ENCODE measurements at places on chromosomes 2 and 18.

GRCh38 chr2:102783506-102784183 lies 21.8 kb downstream of the TMEM182 start:
- no peak for DNase-seq

DNA sequence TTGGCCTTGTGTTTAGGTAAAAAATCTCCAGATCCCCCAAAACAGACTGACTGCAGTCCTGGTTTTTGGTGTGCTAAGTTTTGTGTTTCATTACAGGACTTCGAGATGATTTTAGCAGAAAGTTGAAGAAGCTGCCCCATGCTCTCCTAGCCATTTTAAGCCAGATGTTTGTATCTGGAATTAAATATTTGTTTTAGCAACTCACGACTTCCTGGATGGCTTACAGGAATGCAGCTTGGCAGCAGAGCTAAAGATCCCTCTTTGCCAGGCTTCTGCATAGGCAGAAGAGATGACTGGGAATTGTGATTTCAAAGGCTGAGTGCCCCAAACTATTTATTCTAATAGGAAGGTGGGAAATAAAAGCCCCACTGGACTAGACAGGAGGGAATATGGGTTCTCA lies 31.1 kb downstream of the ONECUT2 start:
- DNase-seq = no peak

- DNase-seq = peak; percentile 30
Measured at GRCh38 chr2:236616031-236616430, 46.4 kb downstream of the ACKR3 start.

DNA sequence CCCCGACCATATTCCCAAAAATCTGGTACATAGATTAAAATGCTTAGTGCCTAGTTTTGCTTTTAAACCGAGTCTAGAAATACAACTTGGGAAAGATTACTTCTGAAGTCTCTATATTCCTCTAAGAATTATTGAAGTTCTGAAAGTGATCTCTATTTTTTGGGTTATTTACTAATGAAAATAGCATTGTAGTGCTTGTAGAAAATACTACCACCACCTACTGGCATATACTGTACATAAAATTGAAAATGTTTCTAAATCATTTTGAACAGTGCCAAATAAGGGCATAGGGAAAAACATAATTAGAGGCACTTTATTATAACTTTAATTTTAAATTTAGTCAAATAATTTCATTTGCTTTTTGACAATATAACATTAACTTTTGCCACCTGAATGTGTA lies 1399.6 kb upstream of the ZEB2 start:
- DNase-seq = no peak

DNA sequence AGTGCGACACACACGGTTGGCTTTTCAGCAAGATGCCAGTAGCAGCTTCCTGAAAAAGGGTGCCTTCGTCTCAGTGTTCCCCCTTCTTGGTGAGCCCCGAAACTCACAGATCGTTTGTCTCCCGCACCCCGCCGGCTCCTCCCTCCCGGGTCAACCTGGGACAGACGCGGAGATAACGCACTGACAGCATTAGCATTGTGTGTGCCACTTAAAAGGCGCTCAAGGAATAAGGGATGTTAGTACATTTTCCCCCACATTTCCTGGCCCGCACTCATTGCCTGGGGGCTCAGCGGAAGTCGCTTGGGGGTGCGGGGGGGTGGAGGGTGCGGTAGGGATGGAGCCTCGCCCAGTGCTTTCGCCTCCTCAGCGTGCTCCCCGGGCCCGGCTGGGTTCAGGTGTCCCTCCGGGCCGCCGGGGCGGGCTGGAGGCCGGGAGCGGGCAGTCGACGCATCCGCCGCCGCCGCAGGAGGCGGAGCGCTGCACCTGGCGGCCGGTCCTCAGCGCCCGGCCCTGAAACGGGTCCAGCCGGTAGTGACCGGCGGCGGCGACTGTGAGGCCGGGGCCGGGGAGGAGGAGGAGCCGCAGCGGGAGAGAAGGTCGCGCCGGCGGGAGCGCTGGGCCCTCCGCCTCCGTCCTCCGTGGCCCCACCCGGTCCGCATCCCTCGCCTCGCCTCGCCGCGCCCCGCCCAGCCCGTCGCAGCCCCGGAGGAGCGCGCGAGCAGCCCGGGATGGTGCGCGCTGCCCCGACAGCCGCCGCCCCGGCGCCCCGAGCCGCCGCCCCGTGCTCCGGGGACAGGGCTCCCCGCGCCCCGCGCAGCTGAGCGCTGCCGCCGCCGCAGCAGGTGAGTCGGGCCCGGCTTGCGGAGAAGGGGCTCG lies at the start of gene MFSD6:
Gene MFSD6, plus strand, starts transcription at position 694 of the 876 bp plus-strand sequence. CDS start 27,675 bp downstream, outside the sequence.
- peak; percentile 51 for DNase-seq

- DNase-seq = peak; percentile 1
Measured at GRCh38 chr2:233486357-233486756, 80.2 kb downstream of the USP40 start.

- DNase-seq = no peak
Measured at GRCh38 chr2:42792087-42792582, 248 bp downstream of the HAAO start.

- DNase-seq = no peak
Measured at GRCh38 chr2:223050900-223051504, 988 bp upstream of the KCNE4 start.

GRCh38 chr2:62498739-62499138 lies 7.3 kb downstream of the TMEM17 start:
- no peak for DNase-seq

- DNase-seq = no peak
Measured at GRCh38 chr2:155872396-155872795, 460.1 kb downstream of the NR4A2 start.

GRCh38 chr2:238706163-238706562 lies 141.7 kb upstream of the TWIST2 start:
- no peak for DNase-seq

- no peak for DNase-seq
Measured at GRCh38 chr2:159855143-159855542, 57.1 kb upstream of the CD302 start.

GRCh38 chr2:177888581-177888980 lies 184.0 kb downstream of the PDE11A start:
- no peak for DNase-seq

GRCh38 chr18:48412339-48412929 lies 3.3 kb upstream of the ZBTB7C start:
- DNase-seq = peak; percentile 32

- DNase-seq = no peak
Measured at GRCh38 chr2:229300790-229301189, 29.7 kb upstream of the PID1 start.

- no peak for DNase-seq
Measured at GRCh38 chr2:62856228-62857040, 150.9 kb downstream of the EHBP1 start.

DNA sequence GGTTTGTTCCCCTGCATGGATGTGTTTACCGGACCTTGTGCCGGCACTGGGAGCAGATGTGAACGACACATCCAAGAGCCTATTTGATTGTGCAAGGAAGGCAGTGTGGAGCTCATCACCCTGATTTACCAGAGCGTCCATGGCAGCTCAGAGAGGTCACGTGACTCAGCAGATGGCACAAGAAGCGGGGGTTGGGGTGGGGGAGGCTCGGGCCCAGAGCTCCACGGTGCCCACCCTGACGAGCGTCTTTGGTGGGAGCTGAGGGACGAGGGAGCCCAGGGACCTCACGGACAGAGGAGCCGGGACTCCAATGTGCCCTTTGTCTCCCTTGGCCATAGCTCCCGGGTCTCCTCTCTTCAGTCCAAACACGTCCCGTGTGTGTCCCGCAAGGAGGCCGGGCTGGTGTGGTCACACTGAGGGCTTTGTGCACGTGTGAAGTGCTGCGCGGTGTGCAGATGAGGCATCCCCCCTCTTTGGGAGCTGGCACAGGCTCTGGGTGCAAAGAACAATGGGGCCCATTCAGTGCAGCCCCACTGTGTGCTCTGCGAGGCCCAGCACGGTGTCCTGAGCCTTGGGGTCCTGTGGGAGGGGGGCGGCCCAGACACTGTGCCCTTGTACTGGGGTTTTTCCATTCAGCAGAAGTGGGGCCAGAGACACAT lies 15.5 kb downstream of the KCNIP3 start:
- DNase-seq = no peak

DNA sequence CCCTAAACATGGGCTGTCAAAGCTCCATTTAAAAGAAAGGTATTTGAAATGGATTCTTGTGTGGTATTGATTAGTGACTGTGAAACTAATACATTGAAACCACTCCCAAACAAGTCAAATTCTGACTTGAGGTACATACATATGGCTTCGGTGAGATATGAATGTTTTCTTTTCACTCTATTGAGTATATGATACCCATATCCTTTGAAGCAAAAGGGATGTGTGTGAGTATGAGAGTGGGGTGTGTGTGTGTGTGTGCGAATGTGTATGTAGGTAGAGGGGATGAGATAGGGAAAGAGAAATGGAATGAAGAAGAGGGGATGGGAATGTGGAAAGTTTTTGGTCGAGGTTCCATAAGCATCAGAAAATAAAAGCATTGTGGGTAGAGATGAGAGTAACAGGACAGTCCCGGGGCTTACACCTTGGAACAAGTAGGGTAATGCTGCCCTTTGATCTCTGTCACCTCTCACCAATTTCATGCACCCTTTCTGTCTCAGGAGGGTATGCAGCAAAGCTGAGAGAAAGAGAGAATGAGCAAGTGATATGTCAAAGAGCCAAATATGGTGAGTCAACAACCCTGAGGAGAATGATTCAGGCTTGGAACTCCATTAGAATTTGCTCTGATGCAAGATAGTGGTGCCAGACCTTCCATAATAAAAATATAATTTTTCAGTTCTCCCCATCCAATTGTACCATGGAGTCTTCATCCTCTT lies 64.0 kb upstream of the ZEB2 start:
- no peak for DNase-seq

GRCh38 chr2:98835831-98836385 lies 100.1 kb downstream of the CRACDL start:
- DNase-seq = peak; percentile 10

GRCh38 chr2:150160058-150160457 lies 327.4 kb downstream of the RND3 start:
- no peak for DNase-seq

GRCh38 chr2:140502951-140503630 lies 1627.7 kb downstream of the LRP1B start:
- DNase-seq = no peak

GRCh38 chr2:74849228-74849892 lies 15.4 kb downstream of the HK2 start:
- DNase-seq = no peak

DNA sequence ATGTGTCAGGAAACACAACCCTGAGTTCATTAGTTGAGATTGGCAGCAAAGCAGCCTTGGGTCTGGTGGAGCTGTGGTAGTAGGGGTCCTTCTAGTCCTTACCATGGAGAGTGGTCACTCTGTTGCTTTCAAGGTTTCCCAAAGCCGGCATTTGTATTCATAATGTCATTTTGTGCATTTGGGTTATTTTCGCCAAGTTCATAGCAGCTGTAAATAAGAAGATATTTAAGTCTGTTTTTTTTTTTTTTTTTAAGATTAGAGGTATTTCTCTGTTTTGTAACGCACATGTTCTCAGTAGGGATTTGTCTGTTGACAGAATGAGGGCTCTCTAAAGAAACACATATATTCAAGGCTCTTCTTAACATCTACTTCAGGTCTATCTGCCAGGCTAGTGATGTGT lies 114.1 kb downstream of the PRPF40A start:
- DNase-seq = no peak

GRCh38 chr18:27223526-27224291 lies 38.6 kb upstream of the CHST9 start:
- DNase-seq = no peak

GRCh38 chr2:71129114-71129901 lies 721 bp downstream of the MCEE start:
- DNase-seq = peak; percentile 19

GRCh38 chr2:225670111-225670974 lies 270.8 kb downstream of the NYAP2 start:
- DNase-seq = peak; percentile 19

DNA sequence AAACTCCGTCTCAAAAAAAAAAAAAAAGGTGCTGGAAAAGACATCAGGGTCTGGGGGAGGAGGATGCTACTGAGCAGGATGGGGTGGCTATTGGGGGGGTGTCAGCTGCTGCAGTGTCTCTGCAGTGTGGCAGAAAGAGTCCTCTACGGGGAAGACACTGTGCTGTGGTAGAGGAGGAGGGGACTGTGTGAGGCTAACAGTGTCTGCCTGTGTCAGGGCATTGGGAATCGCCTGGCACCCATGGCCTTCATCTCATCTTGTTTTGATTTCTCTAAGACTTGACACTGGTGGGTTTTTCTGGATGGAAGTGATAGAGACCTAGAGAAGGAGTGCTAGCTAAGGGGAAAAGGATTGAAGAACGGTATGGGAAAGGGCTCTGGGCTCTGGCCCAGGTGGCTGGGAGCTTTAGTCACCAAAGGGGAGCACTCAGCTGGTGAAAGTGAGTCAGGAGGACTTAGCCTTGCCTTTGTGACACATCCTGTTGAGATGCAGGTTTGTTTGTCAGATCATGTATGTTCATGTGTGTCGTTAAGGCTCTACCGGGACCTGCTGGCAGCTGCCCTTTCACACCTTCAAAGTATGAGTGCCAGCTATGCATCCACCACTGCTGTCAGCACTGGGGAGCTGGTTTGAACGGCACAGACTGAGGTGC lies 58.0 kb downstream of the FARP2 start:
- DNase-seq = no peak

GRCh38 chr18:9403795-9404564 lies 69.4 kb downstream of the TWSG1 start:
- peak; percentile 22 for DNase-seq

- no peak for DNase-seq
Measured at GRCh38 chr2:53829273-53829979, 30.3 kb downstream of the GPR75 start.

DNA sequence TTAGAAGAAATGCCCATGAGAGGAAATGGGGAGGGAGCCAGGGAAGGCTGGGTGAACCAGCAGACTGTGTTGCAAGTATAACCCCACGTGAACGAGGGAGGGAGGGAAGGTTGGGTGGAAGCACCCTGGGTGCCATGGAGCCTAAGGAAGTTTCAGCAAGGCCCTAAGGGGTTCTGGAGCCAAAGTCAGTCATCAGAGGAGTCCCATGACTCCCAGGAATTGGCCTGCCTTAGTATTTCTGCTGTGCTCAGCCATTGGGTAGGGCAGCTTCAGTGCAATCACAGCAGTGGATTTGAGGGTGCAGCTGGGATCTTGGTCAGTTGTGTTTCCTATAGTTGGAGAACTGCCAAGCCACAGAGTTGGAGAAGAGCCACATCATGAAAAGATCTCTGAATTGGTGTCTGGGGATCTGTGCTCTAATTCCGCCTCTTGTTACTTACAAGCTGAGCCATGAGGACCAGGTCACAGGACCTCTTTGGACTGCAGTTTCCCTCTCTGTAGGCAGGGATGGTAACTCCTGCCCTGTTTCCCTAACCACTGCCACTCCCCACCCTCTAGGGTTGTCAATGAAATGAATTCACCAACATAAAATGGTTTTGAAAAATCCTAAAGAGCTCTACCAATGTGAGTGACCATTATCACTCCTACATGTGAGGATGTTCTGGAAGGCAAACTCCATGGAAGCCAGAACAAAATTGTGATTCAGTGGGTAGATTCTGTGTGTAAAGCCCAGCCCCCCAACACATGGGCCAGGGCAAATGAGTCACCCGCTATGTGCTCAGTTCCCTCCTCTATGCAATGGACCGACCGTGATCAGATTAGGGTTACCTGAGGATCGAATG lies 108.9 kb downstream of the CLIP4 start:
- peak; percentile 30 for DNase-seq

GRCh38 chr2:50513724-50514123 lies 518.2 kb downstream of the NRXN1 start:
- no peak for DNase-seq
